ENCODE measurements at places on chromosomes 3 and 15. TPM values are rescaled to one million over a fixed set of nuclear protein-coding genes. Genes with fewer than 3 reads are reported as not detected.
A peak's percentile ranks its signal among the peaks of the same experiment; 100 is the strongest.

- H3K27me3 ChIP-seq, result no peaks in the 10 kb centered on the region
- DNase-seq, result no peak
- H3K36me3 ChIP-seq, result no peaks in the 10 kb centered on the region
- no peak overlapping the region for H3K4me3 ChIP-seq
Observed at GRCh38 chr15:91976966-91977365, 123.5 kb downstream of the SLCO3A1 start.

DNA sequence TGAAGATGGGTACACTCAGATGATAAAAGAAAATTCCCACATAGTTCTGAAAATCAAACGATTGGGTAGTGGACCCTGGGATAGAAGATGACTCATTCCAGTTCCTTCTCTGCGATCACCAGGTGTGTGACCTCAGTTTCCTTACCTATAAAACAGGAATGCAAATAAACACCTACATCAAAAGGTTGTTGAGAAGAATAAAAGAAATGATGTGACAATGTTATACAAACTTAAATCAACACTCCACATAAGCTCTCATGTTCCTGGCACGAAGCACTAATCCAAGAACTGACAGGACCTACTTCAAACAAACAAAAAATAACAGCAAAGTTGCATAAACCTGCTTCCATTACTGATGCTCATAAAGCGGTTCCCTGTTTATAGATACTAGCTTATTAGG, 69.2 kb downstream of the RORA start:
- H3K27ac ChIP-seq, result no peak overlapping the region
- no peaks in the 10 kb centered on the region for H3K4me1 ChIP-seq
- no peaks in the 10 kb centered on the region for H3K27me3 ChIP-seq
- DNase-seq, result no peak
- H3K4me3 ChIP-seq, result no peak overlapping the region

DNA sequence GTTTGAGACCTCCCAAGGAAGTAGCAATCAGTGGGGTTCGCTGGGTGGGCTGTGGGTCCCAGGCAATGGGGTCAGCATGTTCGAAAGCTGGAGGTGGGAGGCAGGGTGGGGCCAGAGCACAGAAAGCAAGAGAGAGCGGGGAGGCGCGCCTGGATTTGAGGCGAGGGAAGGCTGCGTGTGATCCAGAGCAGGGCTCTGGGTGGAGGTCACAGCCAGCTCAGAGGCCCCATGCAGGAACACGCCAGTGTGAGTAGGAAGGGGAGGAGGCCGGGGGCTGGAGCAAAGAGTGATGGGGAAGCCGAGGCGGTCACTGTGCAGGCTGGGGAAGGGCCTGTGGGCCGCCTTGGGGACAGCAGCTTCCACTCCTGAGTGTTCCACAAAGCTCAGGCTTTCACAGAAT, 8.8 kb downstream of the DNAJB8 start:
- no peaks in the 10 kb centered on the region for H3K27me3 ChIP-seq
- H3K4me1 ChIP-seq, result no peaks in the 10 kb centered on the region
- DNase-seq, result no peak
- no peaks in the 10 kb centered on the region for H3K36me3 ChIP-seq
- H3K27ac ChIP-seq, result no peak overlapping the region

- peaks cover 3% of the 10 kb centered on the region for H3K4me1 ChIP-seq
- no peaks in the 10 kb centered on the region for H3K36me3 ChIP-seq
- peak within 1 kb of the TSS; percentile 83 for H3K27ac ChIP-seq
- no peaks in the 10 kb centered on the region for H3K27me3 ChIP-seq
Observed at GRCh38 chr3:146250449-146251382, at the start of gene PLSCR4. Gene PLSCR4 (minus strand): TSS chr3:146251105. CDS start chr3:146222071, 29,034 bp downstream.

- H3K4me1 ChIP-seq, result no peaks in the 10 kb centered on the region
- H3K27me3 ChIP-seq, result no peaks in the 10 kb centered on the region
- H3K36me3 ChIP-seq, result no peaks in the 10 kb centered on the region
- H3K27ac ChIP-seq, result no peak overlapping the region
- DNase-seq, result no peak
Observed at GRCh38 chr15:82572986-82573385, 32.7 kb upstream of the RPS17 start.

DNA sequence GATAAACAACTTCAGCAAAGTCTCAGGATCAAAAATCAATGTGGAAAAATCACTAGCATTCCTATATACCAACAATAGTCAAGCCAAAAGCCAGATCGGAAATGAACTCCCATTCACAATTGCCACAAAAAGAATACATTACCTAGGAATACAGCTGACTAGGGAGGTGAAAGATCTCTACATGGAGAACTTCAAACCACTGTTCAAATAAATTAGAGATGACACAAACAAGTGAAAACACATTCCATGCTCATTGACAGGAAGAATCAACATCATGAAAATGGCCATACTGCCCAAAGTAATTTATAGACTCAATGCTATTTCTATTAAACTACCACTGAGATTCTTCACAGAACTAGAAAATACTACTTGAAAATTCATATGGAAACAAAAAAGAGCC, 94.2 kb upstream of the PSMD6 start:
- no peaks in the 10 kb centered on the region for H3K36me3 ChIP-seq
- no peak overlapping the region for H3K27ac ChIP-seq
- DNase-seq, result no peak
- H3K4me3 ChIP-seq, result no peak overlapping the region
- no peaks in the 10 kb centered on the region for H3K27me3 ChIP-seq
- no peaks in the 10 kb centered on the region for H3K4me1 ChIP-seq

DNA sequence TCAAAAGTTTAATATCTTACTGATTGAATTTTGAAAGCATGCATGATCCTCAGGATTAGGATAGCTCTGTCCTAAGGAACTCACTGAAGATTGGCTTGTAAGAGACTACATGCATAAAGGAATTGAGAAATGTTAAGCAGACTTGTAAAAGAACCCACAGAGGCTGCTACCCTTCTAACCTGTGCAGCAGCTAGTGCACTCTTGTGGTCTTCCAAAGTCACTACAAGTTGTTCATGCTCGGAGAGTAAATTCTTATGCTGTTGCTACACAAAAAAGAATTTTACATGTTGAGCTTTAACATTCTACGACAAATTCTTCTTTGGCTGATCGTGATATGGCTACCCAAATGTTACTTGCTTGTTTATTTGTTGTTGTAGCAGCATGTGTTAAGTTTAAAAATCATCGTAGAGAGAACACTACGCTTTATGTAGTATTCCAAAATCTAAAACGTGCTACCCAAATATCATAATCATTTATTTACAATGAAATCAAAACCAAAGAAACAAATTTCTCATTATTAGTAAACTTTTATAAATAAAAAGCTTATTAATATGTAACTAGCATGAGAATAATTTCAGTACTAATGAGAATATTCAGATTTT, 55.0 kb downstream of the GOLIM4 start:
- no peak overlapping the region for H3K4me3 ChIP-seq
- H3K36me3 ChIP-seq, result no peaks in the 10 kb centered on the region
- H3K27ac ChIP-seq, result no peak overlapping the region
- DNase-seq, result peak; percentile 34
- H3K4me1 ChIP-seq, result no peaks in the 10 kb centered on the region

GRCh38 chr15:77085297-77085696, 14.4 kb upstream of the TSPAN3 start:
- H3K4me3 ChIP-seq, result no peak overlapping the region
- no peak for DNase-seq
- H3K27ac ChIP-seq, result no peak overlapping the region
- no peaks in the 10 kb centered on the region for H3K4me1 ChIP-seq

DNA sequence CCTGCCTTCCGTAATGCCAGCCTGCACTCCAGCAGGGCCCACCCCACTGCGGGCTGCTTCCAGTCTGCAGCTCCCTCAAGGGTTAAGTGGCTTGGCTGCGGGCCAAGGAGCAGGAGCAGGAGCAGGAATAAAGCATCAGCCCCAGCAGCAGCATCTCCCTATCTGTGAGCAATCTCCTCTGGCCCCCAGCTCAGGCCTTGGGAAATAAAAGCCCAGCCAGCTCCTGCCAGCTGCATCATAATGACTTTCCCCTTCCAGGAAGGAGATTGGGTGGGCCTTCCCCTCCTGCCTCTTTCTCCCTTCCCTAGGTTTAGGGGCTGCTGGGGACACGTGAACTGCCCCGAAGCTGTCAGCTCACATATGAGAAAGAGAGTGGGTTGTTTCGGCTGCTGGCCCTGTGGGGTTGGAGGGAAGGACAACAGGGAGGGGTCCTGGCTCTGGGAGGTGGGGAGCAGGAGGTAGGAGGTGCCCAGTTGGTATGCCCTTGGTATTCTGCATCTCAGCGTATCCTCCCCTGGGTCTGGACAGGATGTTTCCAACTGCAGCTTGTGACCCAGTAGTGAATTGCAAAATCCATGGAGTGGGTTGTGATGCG, 34.6 kb upstream of the FGD5 start:
- DNase-seq, result no peak
- no peaks in the 10 kb centered on the region for H3K27me3 ChIP-seq
- no peak overlapping the region for H3K27ac ChIP-seq
- no peak overlapping the region for H3K4me3 ChIP-seq
- no peaks in the 10 kb centered on the region for H3K4me1 ChIP-seq
- no peaks in the 10 kb centered on the region for H3K36me3 ChIP-seq

DNA sequence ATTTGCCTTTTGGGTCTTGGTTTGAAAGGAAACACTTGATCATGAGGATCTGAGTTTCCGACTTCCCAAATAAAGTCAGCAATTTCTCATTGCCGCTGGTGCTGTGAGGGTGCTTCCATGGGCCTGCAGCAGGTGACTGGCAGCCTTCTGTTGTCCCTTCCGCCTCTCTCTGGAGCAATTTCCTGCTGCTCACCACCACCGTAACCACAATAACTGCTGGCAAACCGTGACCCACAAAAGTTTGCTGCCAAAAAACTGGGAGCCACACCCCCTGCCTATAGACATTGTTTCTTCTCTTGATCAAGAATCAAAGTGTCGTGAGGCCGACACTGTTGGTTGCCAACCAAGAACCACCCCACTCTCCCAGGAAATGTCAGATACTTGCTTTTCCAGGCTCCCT, 164.0 kb downstream of the NR2F2 start:
- no peaks in the 10 kb centered on the region for H3K36me3 ChIP-seq
- no peaks in the 10 kb centered on the region for H3K27me3 ChIP-seq
- H3K4me1 ChIP-seq, result no peaks in the 10 kb centered on the region
- H3K4me3 ChIP-seq, result no peak overlapping the region
- no peak overlapping the region for H3K27ac ChIP-seq
- no peak for DNase-seq

DNA sequence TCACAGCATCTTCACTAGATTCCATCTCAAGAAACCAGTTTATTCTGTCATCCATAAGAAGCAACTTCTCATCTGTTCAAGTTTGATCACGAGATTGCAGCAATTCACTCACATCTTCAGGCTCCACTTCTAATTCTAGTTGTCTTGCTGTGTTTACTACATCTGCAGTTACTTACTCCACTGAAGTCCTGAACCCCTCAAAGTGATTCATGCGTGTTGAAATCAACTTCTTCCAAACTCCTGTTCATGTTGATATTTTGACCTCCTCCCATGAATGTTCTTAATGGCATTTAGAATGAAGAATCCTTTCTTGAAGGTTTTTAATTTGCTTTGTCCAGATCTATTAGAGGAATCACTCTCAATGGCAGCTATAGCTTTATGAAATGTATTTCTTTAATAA, 287.6 kb upstream of the TBL1XR1 start:
- no peak overlapping the region for H3K27ac ChIP-seq
- H3K36me3 ChIP-seq, result no peaks in the 10 kb centered on the region

DNA sequence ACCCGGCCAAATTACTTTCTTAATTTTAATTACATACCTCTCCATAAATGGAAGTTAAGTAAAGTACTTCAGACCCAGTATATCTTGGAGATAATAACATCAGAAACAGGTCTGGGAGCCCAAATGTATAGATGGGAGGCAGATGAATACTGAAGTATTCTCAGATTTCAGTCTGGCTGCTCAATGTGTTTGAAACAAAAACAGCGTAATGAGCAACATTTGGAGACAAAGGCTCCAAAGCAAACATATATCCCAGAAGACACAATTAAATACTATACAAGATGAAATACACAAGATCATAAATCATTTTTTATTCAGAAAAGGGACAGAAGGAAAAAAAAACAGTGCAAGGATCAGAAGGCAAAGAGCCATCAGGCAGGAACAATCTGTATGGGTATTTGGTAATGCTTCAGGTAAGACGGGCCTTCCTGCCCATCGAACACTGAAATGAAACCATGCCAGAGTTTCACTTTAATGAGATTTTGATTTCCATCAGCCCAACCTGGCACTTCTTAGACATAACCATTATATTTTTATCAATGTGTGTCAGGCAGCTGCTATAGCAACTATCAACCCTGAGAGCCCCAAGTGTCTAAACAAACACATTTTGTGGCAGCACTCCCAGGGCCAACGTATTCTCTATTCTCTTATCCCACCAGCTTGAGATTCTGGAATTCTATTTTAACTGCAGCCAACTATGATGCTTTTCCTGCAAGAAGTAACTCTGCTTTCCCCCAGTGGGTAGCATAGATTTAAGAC, 210.8 kb downstream of the STT3B start:
- H3K4me3 ChIP-seq, result no peak overlapping the region
- H3K27ac ChIP-seq, result no peak overlapping the region
- DNase-seq, result no peak
- H3K27me3 ChIP-seq, result no peaks in the 10 kb centered on the region
- H3K36me3 ChIP-seq, result no peaks in the 10 kb centered on the region

DNA sequence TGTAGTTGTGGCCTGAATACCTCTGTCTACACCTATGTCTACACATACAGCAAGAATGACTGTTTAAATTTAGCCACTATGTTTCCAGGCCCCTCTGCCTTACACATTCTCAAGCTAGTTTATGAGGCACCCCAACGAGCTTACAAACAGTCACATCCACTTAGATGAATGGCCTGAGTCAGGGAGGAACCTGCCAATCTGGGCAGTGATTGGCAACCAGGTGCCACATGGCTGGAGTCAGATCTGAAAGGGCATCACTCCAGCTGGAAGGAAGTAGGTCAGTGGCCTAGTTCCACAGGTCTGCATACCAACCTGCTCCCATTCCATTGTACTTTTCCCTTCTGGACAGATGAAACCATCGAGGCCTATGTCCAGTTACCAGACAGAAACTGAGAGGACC, 136.3 kb downstream of the FOXP1 start:
- no peak overlapping the region for H3K27ac ChIP-seq
- peaks cover 13% of the 10 kb centered on the region for H3K4me1 ChIP-seq
- H3K36me3 ChIP-seq, result no peaks in the 10 kb centered on the region
- DNase-seq, result no peak
- no peaks in the 10 kb centered on the region for H3K27me3 ChIP-seq

DNA sequence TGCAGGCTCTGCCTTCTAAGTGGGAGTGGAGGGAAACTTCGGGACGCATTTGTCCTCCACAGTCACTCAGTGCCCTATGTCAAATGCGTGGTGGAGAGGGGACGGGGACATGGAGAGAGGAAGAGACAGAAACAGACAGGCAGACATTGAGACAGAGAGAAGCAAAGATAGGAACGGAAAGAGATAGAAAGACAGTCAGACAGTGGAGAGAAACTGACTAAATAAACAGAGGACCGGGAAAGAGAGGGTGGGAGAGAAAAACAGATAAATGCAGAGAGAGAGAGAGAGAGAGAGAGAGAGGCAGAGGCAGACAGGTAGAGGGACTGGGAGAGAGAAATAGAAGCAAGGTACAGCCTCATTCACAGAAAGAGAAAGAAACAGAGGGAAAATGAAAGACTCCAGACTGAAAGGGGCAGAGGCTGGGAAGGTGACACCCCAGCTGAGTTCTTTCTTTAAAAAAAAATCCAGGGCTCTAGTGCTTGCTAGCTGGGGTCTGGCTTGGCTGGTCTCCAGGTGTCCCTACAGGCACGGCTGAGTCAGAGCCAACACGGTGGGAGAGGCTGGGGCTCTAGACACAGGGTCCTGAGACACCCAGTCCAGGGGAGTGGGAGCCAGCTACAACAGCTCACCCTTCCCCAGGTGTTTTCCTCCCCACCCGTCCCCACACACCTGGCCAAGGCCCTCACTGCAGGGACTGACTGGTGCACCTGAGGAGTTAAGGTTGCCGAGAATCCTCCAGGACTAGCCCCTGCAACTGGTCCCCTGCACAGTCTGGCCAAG, 506.1 kb upstream of the PROK2 start:
- H3K27ac ChIP-seq, result no peak overlapping the region
- no peaks in the 10 kb centered on the region for H3K27me3 ChIP-seq
- H3K4me1 ChIP-seq, result peaks cover 8% of the 10 kb centered on the region
- H3K36me3 ChIP-seq, result no peaks in the 10 kb centered on the region

Gene LARP6
- total RNA-seq, result 43.3 TPM

Gene CA12
- 9.5 TPM for total RNA-seq

Gene GOLGA8T
- total RNA-seq, result not detected

Data from prostate gland (tissue), 2 donors.